Tongue (tissue), 3 donors: ENCODE measurements at places on chromosomes 3 and 15. TPM values are rescaled to one million over a fixed set of nuclear protein-coding genes. Genes with fewer than 3 reads are reported as not detected.
A peak's percentile ranks its signal among the peaks of the same experiment; 100 is the strongest.

Gene RPP25
- total RNA-seq = 3.3 TPM

Gene CHRNA7
- 2.8 TPM for total RNA-seq

Gene VWA5B2
- total RNA-seq = not detected

Gene DNAH12
- total RNA-seq = 0.21 TPM

Gene EAF2
- total RNA-seq = 14.1 TPM

Gene IQCH
- 4.3 TPM for total RNA-seq

Gene MST1R
- 5.7 TPM for total RNA-seq

Gene PTPRG
- total RNA-seq = 78.2 TPM

DNA sequence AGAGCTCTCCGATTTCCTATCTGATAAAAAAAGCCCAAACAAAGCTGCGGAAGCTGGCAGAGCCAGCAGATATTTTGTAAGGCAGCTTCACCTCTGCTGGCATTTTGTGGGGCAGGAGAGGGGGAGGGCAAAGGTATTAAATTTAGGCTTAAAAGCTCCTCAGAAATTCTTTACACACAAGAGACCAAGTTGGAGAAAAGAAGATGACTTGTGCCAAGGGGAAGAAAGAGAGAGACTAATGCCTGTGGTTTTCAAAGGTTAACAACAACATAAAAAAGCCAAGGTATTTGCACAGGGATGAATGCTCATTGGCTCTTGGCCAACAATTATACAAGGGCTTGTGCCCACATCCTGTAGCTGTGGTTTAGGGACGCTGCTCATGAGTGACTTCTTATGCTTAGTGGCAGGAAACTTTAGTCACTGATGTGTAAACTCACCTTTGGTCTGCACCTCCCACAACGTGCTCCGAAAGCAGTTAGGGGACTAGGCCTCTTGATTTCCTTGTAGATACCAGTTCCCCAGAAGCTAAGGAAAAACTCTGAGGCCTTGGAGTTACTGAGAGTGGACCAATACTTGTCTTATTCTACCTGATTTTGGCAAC lies 152.9 kb downstream of the TPRG1 start:
- DNase-seq = peak; percentile 63

- DNase-seq = no peak
Observed at GRCh38 chr3:186782542-186783057, 777 bp upstream of the EIF4A2 start.

- peak; percentile 12 for DNase-seq
Observed at GRCh38 chr15:81747482-81747881, 298.3 kb downstream of the MEX3B start.

- no peak for DNase-seq
Observed at GRCh38 chr15:91469632-91470567, 369.8 kb downstream of the SV2B start.

- DNase-seq = no peak
Observed at GRCh38 chr3:193948459-193948858, 187.5 kb upstream of the HES1 start.

DNA sequence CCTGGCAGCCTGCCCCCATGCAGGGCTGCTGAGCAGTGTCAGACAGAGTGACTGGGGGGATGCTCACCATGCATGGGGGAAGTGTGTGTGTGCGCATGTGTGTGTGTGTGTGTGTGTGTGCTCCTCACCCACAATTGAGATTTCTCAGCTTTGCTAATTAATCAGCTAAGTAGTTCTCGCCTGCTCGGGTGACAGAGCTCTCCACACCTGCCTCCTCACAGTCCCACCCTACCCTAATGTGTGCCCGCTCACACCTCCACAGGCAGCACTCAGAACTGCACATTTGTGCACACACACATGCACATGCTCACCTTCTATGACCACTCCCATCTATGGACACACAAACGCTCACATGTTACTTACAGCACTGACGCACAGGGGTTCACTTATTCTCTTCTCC lies 37.3 kb downstream of the CACNA2D2 start:
- no peak for DNase-seq
